ENCODE measurements at places on chromosomes 7 and 10. TPM values are rescaled to one million over a fixed set of nuclear protein-coding genes. Genes with fewer than 3 reads are reported as not detected.

DNA sequence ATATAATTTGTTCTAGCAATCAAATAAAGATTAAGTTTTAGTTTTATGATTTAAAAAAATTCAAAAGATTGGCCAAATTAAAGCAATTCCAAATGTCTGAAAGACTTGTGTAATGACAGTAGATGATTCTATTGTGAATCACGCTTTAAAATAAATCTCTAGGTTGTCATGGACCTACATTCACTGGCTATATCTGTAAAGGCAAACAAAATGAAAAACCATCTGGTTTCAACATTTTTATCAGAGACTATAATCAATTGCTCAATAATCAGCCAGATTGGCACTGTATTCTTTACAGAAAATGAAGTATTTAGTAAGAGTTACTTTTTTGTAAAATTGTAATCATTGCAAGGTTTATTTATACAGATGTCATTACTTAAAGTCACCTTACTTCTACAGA is 60.7 kb downstream of the DGKB start:
- no peak for DNase-seq

GRCh38 chr10:46285966-46286620 is 704 bp upstream of the ANTXRL start:
- DNase-seq, result no peak

DNA sequence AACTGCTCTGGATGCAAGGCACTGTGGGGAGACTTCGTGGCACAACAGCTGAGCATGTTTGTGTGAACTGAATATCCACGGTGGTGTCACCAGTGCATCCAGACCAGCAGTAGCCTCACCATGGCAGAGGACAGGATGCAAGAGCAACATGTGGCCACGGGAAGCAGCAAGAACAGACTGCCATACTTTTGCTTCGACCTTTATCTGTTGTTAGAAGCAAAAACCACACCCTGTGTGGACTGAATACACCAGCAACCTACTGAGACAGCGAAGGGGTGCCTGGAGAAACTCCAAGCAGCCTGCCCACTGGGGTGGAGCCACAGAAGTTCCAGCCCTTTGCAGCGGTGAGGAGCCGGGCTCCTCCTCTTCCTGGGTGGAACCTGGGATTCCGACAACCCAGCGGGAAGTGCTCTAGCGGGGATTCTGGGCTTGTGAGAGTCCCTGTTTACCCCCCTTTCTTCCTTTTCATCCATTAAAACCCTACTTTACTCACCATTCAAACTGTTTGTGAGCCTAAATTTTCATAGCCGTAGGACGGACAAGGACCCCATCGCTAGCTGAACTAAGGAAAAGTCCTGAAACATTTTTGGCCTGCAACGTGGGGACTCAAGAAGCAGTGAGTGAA is 584.9 kb downstream of the GRM8 start:
- DNase-seq, result no peak

DNA sequence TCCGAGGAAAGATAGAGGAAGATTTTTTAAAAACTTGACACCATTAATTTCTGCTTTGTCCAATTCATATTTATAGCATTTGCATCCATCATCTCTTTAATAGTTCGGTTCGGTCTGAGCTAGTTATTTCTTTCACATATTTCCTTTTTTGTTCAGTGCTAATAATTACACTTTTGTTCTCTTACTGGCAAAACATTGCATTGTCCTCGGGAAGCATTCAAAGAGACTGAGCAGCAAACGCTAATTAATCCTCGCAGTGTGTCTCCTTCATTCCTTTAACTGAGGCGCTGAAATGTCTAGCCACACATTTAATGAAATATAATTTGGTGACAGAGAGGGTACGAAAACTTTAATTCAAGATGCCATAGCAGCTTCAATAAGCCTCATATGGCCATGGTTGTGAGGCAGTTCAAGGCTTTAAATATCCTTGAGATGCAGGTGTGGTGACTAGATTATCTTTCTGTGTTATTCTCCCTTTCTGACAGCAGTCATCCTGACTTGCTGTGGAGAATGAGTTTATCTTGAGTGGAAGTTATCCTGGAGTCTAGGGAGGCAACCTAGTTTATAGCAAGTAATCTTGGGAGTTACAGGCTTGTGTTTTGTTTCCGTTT is 431.4 kb downstream of the SDK1 start:
- DNase-seq, result no peak

DNA sequence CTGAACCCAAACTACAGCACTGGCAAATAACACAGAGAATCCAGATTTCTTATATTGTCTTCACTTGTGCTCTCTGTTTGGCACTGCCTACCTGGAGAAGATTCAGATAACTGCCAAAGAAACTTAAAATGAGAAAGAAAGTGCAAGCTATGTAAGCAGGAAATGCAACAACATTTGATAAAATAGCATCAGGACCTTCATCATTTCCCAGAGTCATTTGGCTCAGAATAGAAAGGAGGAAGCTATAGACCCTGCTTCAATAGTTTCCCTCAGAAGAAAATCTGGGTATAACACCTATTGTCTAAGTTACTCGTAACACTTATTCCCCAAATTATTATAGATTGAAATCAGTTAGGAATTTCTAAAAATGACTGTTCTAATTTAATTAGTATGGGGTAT is 56.2 kb downstream of the CC2D2B start:
- DNase-seq, result no peak

- no peak for DNase-seq
These were observed 153.0 kb upstream of the PDE1C start for GRCh38 chr7:32223071-32223650.

DNA sequence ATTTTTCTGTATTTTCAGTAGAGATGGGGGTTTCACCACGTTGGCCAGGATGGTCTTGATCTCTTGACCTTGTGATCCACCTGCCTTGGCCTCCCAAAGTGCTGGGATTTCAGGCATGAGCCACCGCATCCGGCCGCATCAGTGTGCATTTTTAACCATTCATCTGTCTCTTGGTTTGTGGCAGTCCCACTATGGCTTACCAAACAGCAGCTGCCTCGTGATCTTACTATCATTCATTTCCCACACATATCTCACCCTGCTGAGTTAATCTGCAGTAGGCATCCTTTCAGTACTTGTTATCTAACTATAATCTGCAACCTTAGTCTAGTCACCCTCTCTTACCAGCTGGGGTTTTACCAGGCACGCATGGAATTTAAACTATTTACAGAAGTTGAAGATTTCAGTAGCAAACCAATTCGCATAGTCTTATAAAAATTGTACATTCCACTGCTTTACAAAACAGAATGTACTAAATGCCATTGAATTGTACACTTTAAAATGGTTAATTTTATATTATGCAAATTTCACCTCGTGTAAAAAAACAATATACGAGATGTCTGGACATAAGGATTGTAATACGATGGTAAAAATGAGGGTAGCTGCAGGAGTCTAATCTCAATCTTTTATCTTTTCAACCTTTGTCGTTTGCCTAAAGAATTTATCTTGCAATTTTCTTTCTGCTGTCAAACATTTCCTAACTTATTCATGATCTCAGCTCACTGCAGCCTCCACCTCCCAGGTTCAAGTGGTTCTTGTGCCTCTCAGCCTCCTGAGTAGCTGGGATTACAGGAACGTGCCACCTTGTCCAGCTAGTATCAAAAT is 4.6 kb upstream of the TBC1D12 start:
- no peak for DNase-seq

DNA sequence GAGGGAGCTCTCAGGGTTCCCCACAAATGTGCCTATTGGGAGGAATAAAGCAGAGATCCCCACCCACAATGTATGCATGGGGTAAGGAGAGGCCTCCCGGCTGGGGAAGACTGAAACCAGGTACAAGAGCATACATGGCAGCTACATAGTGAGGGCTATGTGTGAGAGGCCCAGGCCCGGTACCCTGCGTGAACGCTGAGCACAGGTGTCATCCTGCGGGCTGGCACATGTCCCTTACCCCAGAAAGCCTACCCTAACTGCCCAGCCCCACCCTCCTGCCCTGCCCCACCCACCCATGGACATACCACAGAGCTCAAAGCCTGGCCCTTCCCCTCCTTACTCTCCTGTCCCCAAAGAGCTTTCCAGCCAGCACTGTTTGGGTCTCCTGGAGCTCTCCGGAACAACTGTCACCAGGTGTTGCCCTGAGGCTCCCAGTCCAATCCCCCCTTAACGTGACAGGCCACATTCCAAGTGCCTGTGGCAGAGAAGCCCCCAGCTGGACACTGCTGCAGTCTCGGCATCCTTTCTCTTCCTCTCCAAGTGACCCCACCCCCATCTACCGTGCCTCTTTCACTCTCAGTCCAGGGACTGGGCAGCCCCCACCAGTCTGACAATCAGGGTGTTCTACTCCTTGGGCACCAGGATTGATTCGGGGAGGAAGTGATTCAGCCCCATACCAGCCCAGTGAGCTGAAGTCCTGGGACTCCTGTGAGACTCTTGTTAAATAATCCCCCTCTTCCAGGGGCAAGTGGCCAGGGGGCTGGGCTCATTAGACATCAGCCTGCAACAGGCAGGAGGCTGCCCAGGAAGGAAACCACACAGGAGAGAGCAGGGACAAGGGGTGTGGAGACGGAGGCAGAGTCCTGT is 19.6 kb downstream of the GRID1 start:
- no peak for DNase-seq

GRCh38 chr10:114444819-114445218 is 40.5 kb upstream of the AFAP1L2 start:
- no peak for DNase-seq

GRCh38 chr7:141313896-141314295 is 237.3 kb upstream of the AGK start:
- no peak for DNase-seq

DNA sequence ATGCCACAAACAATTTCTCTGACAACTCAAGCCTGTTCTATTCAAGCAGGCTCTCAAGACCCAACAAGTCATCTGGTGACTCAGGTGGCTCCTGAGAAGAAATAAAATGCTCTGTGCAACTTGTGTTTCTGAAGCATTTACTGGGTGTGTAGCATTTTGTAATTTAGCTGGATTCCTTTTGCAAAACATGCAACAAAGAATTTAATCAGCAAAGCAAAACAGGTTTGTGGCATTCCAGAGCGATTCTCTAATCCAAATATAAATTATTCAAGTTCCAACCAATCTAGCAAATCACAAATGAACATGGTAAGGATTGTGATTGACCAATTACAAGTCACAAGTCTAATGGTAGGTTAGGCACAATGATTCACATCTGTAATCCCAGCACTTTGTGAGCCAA is 39.8 kb upstream of the C10orf67 start:
- DNase-seq, result no peak

- no peak for DNase-seq
These were observed 92.4 kb downstream of the HYCC1 start for GRCh38 chr7:22921386-22922086.

GRCh38 chr10:12459762-12460161 is 110.4 kb downstream of the CAMK1D start:
- no peak for DNase-seq

GRCh38 chr10:118965096-118965495 is 64.4 kb upstream of the NANOS1 start:
- DNase-seq, result no peak

DNA sequence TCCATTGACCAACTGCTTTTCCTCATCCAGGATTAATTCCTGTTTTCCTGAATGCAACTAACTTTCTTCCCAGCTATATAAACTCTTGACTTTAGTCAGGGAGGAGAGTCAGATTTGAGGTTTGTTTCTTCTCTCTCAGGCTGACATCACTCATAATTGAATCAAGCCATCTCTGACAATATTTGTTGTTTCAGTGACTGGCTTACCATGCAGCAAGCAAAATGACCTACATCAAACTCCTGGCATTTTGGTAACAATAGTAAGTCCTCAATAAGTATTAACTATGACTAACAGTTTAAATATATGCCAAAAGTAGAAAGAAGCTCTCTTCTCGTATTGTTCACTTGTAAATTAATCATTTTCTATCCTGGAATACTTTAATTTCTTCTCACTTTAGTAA is 625.7 kb upstream of the KCND2 start:
- DNase-seq, result no peak

The MYL10 gene
- total RNA-seq, result not detected

The PSTK gene
- total RNA-seq, result 9.8 TPM

The AOAH gene
- total RNA-seq, result 3.7 TPM

The WASHC2A gene
- 45.2 TPM for total RNA-seq

The SPDYE11 gene
- under 0.01 TPM for total RNA-seq

Measured in frontal cortex (tissue), 4 donors.